ENCODE measurements at places on chromosomes 6 and 20.

DNA sequence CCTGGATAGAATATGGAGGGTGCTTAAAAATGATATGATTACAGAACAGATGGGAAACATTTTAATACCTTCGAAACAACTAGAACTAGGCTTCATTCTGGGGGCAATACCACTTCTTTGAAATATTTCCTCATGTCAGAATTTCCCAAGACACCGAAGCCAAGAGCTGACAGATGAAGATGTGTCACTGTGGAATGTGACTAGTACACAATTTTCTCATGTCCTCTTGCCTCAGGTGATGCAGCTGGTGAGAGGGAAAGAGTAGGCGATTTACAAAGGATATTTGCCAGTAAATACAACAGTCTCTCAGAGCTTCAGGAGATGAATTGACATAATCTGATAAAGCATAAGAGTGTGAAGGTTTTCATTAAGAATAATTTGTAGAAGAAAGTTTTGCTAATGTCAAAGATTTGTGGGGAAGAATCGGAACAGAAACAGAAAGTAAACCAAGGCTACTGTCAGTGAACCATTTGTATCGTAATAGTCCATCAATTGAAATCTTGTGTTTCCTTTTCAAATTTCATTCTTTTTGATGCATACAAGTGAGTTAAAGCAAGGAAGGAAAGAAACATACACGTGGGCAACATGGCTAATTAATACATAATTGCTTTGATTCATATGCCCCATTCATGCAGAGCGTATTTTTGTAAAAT lies 164.7 kb upstream of the CCN2 start:
- DNase-seq, result no peak

DNA sequence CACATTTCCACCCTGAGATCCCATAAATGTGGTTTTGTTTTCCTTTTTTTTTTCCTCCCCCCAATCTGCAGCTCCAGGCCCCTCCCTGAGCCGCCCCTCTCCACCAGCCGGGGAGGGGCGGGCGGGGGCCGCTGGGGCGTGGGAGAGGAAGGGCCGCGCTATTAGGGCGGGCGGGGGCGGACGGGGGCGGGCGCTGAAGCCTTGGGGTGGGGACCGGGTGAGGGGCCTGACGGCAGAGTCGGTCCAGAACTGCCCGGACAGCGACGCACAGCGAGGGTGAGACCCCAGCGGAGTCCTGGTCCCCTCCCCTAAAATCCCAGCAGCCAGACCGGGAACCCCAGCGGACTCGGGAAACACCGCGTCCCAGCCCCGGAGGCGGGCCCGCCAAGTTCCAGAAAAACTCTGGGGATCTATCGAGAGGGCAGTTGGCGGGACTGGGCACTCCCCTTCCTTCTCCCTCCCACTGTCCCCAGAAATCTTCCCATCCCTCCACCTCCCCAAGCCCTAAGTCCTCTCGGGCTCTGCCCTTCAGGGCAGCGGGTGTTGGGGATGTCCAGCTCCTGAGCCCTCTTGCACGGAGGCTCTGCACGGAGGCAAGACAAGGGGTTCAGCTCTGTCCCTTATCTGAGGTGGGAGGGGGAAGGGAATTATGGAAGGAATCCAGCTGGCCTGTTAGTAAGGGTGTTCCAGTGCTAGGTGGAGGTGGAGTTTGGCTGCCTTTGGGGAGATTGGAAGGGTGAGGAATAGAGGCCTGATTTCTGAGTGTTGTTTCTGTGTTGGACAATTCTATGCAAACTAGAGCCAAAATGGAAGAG lies at the start of gene PRICKLE4:
Gene PRICKLE4 (plus strand): TSS at position 232 of the 815 bp plus-strand sequence. CDS start 2,692 bp downstream, outside the sequence.
- peak; percentile 59 for DNase-seq

- DNase-seq, result no peak
Observed at GRCh38 chr20:36924167-36925045, 27.1 kb downstream of the SAMHD1 start.

DNA sequence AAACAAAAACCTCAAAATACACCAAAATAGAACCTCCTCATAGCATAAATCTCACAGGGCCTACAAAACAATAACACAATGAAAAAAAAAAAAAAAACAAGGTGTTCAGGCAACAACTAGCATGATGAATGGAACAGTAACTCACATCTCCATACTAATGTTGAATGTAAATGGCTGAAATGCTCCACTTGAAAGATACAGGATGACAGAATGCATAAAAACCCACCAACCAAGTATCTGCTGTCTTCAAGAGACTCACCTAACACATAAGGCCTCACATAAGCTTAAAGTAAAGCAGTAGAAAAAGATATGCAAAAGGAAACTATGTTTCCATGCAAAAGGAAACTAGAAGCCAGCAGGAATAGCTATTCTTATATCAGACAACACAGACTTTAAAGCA lies 121.3 kb downstream of the CDK19 start:
- no peak for DNase-seq

DNA sequence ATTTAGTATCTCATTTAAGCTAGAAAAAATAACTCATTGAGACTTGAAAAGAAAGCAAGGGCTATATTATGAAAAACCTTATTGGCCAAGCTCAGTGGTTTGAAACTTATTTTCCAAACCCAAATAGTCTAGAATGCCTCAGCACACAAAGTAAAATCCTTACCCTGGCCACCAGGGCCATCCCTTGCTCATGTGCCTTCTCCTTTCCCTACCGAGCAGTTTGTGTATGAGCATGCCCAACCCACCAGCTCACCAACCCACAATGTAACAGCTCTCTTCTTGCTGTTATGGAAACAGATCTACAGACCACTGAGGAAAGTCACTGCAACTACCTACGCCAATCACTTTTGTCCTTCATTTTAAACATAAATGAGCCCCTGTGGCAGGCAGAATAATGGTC lies 79.6 kb upstream of the CARMIL1 start:
- no peak for DNase-seq

DNA sequence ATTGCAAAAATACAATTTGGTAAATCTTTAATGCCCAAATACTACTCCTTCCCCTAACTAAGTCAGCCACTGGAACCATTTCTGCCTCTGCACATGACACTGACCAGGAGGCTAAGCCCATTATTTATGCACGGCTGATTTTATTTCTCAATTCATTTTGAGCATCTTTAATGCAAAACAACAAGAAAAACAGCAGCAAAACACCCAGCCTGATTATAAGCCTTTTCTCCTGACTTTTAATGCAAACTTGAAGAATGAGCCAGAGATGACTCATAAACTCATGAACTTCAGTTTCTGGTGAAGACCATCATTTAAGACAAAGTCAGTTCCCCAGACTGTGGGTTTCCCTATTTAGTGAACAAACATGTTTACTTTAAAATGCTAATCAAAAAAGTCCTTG lies 51.6 kb downstream of the CYP24A1 start:
- no peak for DNase-seq

DNA sequence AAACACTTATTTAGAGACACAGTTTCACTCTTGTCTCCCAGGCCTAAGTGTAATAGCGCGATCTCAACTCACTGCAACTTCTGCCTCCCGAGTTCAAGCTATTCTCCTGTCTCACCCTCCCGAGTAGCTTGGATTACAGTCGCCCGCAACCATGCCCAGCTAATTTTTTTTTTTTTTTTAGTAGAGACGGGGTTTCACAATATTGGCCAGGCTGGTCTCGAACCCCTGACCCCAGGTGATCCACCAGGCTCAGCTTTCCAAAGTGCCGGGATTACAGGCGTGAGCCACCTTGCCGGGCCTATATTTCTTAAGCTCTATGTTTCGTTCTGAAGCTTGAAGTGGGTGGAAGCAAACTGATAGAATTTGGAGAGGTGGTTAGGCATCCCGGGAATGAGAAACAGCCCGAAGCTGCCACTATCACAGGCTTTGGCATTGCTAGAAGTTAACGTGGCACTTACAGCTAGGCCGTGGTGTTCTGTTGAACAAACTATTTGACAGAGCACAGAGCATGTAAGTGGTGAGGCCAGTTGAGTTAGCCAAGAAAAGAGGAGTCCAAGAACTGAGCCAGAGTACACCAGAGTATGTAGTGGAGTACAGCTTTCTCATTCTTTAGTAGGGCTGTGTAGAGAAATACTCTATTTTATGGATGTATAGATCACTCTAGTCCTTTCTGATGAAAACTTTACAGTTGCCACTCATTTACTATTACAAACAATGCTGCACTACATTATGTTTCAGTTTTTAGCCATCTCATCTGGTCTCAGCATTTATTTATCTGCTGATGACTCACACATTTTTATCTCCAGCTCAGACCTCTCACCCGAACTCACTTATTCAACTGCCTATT lies 62.0 kb upstream of the HFE start:
- no peak for DNase-seq

DNA sequence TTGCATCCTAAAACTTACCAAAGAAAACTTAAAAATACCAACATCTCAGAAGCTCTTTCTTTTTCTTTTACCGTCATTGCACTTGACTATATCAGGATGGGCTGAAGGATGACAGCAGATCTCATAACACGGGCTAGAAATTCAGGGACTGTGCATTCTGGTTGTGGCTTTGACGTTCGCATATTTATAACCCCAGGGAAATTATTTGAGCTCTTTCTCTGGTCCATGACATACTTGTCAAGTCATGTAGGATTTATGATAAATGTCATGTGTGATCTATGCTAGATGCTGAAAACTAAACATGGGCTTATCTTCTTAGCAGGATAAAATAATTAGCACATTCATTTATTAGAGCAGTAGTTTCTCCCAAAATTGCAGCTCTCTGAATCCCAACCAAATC lies 74.4 kb upstream of the SAMD5 start:
- no peak for DNase-seq

GRCh38 chr6:167099707-167100106 lies 23.2 kb upstream of the CCR6 start:
- no peak for DNase-seq

DNA sequence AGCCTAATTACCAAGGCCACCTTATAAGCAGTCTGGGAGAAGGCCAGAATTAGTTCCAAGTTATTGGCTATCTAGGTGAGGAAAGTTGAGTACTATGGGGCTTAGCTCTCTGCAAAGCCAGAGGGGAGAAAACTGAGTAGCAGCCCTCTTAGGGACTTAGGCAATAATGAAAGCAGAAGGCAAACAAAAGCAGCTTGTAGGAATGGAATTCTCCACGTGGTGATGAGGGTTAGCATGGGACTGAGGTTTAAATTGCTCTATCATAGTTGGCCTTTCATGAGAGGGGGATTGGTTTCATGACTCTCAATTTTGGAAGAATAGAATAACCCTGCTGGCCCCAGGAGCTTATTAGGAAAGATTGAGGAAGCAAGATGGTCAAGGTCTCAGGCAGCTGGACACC lies 7.0 kb upstream of the UBE2J1 start:
- DNase-seq, result no peak

DNA sequence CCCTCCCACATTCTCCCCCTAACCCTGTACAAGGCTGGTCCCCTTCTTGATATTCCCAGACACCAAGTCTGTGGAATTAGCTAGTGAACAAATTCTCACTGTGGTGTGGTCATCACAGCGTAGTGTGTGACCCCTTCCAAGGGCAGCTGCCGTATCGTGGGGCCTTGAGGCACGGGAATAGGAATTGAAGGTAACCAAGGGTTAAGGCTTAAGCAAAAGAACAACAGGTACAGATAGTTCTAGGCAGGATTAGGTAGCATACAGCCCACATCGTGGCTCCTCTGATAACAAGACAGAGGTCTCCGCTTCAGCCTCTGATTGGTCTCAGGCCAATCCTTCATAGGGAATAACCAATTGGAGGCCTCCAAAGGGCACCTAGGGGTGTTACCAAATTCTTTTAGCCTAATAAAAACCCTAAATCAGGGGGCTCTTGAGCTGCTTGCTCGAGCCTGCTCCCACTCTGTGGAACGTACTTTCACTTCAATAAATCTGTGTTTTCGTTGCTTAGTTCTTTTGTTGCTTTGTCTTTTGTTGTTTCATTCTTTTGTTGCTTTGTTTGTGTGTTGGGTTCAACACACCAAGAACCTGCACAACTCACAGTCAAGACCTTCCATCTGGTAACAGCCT lies 64.7 kb downstream of the GPR6 start:
- no peak for DNase-seq

DNA sequence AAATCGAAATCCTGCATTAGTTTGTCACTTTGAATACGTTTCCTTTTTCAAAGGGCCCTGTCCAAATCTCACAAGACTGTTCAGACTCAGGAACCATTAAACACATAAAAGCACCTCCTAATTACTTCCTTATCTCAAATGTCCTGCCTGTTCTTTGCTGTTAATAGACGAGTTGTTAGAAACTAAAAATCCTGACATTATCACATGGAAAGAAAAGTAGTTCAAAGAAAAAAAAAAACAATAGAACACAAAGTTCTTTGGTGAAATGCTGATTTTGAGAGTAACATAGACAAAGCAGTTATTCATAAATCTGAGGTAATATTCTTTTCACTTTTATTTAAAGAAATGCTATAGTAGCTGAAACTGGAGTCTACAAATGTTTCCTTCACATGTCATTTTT lies 12.1 kb upstream of the TAB2 start:
- DNase-seq, result no peak

DNA sequence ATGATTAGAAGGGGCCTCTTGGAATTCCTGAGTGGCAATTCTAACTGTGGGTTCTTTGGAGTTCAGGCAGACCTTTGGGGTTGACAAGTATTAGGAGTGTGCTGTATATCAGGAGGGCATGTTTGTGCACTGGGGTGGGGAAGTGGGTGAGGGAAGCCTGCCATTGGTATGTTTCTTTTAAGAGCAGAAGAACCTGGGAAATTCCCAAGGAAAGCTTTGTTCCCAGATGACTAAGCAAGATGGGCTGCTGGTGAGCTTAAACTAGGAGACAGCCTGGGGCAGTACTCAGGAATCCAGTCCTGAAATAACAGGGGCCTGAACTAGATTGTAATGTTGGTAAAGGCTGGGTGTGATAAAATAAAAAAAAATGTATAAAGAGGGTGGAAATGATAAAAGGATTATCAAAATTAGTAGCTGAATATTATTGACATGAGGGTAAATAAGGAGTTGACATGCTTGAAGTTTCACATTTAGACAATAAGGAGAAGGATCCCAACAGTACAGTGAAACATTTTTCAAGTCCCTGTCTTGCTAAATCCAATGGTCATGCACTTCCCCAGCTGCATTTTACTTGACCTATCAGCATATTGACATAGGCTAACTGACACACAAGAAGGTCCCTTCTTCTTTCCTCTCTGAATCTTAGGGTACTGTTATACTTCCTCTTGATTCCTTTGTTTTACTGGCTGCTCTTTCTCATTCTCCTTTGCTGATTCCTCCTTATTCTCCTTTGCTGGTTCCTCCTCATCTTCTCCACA lies 18.4 kb upstream of the IFNGR1 start:
- no peak for DNase-seq

- DNase-seq, result no peak
Observed at GRCh38 chr20:44990425-44990824, 24.1 kb downstream of the STK4 start.
